ENCODE measurements at places on chromosomes 7 and 10. TPM values are rescaled to one million over a fixed set of nuclear protein-coding genes. Genes with fewer than 3 reads are reported as not detected.

SUFU gene
- total RNA-seq: 8.4 TPM

GRCh38 chr10:27241010-27241651 lies 534 bp upstream of the ACBD5 start:
- peaks cover 7% of the 10 kb centered on the region for H3K36me3 ChIP-seq
- no peak for DNase-seq
- peak overlapping the region; percentile 96 for H3K4me3 ChIP-seq
- H3K27me3 ChIP-seq: no peaks in the 10 kb centered on the region

DNA sequence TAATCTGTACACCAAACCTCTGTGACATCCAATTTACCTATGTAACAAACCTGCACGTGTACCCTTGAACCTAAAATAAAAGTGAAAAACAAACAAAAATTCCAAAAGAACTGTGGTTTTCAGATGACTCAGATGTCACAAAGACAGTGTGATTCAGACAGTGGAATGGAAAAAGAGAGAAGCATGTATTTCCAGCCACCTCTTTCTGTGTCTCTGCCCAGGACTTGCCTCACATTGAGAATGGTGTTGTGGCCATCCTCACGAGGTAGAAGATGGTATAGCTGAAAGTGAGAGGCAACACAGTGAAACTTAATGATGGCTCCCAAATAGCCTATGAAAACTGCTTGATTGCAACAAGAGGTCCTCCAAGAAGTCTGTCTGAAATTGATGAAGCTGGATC lies 78.0 kb downstream of the ARL5B start:
- no peak for DNase-seq
- H3K27ac ChIP-seq: no peak overlapping the region
- H3K4me1 ChIP-seq: no peaks in the 10 kb centered on the region
- no peaks in the 10 kb centered on the region for H3K36me3 ChIP-seq

DNA sequence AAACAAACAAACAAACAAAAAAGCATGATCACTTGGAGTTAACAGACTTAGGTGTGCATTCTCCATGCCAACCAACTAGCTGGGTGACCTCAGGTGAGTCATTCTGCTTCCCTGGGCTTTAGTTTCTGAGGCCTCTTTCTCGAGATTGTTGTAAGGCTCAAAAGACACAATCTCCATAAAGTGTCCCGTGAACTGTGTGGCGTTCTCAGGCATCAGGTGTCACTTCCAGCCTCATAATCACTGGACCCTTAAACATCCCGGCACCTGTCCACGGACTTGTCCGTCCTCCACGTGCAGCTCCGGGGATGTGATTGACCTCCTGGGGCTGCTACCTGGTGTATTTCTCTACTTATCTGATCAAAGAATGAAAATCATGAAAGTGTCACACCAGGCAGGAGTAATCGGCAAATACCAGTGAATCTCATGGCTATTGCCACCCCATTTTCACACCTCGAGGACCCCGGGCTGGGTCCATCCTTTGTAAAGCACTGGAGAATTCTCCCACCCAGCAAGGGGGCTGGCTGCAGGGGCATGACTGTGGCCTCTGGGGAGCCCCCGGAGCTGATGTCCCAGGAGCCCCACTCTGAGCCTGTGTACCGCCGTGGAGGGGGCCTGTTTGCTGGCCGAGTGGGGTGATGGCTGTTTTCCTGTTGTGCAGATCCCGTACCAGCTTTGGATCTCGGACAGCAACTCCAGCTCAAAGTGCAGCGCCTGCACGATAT lies 189.8 kb upstream of the SH2B2 start:
- H3K4me3 ChIP-seq: no peak overlapping the region
- H3K4me1 ChIP-seq: no peaks in the 10 kb centered on the region
- H3K36me3 ChIP-seq: no peaks in the 10 kb centered on the region
- no peak for DNase-seq

GRCh38 chr10:104337985-104338735 lies at the start of gene ITPRIP:
TSS of gene ITPRIP (minus strand) at chr10:104338465. CDS start at chr10:104316051, 22,414 bp downstream.
- peak within 1 kb of the TSS; percentile 100 for H3K27ac ChIP-seq
- peaks cover 5% of the 10 kb centered on the region for H3K36me3 ChIP-seq
- peaks cover 7% of the 10 kb centered on the region for H3K27me3 ChIP-seq
- peak within 1 kb of the TSS; percentile 97 for H3K4me3 ChIP-seq
- H3K4me1 ChIP-seq: peaks cover 51% of the 10 kb centered on the region
